ENCODE measurements at places on chromosomes 3 and 15. TPM values are rescaled to one million over a fixed set of nuclear protein-coding genes. Genes with fewer than 3 reads are reported as not detected.

The LXN gene
- polyA plus RNA-seq = 38.3 TPM

The SKOR1 gene
- 0.20 TPM for polyA plus RNA-seq

The CSPG4 gene
- 7.7 TPM for polyA plus RNA-seq

The DOCK3 gene
- 1.2 TPM for polyA plus RNA-seq

The SERPINI2 gene
- 0.57 TPM for polyA plus RNA-seq

The MAGEL2 gene
- 5.3 TPM for polyA plus RNA-seq

The ITIH1 gene
- not detected for polyA plus RNA-seq

The ANO10 gene
- 43.3 TPM for polyA plus RNA-seq

The GPR149 gene
- polyA plus RNA-seq = not detected
